ENCODE measurements at places on chromosomes 16 and 17.

DNA sequence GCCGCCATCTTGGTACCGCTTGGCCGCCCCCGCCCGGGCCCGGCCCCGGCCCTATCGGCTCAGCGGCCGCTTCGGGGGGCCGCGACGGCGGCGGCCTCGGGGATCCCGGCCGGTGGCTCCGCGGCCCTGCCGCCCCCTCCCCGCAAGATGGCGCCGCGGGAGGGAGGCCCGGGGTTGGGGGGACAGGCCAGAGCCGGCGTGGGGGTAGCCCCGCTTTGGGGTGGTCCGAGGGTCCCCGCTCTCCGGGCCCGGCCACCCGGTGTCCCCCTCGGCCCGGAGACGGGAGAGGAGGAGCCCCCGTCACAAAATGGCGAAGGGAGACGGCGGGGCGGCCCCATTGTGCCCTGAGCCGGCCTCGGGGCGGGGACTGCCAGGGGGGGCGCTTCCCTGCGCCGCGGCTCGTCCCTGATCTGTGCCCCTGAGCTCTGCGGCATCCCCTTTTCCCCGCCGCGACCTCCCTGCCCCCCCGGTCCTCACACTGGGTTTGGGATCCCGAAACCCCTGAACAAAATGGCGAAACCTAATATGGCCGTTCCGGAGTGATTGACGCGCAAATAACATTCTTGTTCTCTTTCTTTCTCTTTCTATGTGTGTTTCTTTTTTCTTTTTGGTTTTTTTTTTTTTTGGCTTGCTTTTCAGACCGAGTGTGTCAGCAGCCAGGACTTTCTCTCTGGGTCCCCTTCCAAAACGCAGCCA, 986 bp downstream of the HAPSTR1 start:
- DNase-seq: peak; percentile 62

DNA sequence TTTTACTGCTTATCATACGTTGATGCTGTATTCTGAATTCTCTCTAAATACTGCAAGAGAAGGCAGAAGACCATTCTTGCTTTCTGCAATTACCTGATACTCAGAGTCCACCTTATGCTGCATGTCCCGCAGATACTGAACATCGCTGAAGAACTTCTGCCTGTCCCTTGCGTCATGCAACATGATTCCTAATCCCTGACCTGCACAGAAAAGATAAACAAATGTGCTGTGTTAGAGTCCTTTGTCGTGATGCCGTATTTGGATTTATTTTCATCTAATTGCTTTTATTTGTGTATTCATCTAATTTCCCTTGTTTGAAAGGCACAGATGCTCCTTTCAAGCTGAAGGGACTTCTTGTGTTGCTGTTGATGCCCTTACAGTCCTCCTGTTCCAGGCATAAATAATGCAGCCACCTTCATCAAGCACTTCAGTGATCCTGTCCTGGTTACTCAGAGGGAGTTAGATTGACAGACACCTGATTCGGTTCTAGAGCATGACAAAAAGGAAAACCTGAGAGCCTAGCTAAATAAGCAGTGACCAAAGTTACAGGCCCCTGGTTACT, 6.5 kb downstream of the MARCHF10 start:
- DNase-seq: no peak

DNA sequence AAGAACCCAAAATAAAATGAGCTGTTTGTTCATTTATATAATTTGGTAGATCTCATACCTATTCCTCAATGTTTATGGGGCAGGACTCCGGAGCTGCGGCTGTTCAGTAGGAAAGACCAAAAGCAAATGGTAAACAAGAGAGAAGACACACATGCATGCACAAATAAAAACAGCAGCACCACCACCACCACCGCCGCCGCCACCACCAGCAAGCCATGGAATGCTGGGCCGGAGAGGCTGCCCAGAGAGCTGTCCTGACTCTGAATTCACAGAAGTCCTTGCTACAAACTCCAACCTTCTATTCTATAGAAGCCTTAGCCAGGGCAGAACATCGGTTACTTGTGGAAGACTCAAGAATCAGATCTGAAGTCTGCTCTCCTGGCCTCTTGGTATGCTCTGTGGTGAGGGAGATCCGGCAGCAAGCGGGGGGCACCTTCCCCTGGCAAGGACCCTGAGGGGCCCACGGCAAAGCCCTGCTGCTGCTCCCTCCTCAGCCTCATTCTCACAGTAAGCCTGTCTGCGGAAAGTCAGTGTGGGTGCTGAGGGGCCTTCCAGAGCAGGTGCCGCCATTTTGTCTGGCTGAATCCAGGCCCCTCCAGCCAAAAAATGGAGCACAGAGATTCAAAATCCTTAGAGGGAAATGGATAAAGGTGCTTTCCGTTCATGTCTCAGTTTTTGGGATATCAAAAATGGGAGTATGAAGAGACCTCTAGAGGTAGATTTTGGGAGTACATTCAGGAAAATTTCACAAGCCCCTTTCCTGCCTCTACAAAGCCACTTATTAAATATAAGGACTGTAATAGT, 6.4 kb upstream of the FOXJ1 start:
- no peak for DNase-seq

GRCh38 chr16:80992676-80993293, 13.9 kb downstream of the CMC2 start:
- no peak for DNase-seq

- no peak for DNase-seq
Measured at GRCh38 chr16:21150375-21151001, at the start of gene DNAH3. DNAH3 (minus strand) TSS chr16:21150846; CDS start chr16:21150319, 527 bp downstream.

DNA sequence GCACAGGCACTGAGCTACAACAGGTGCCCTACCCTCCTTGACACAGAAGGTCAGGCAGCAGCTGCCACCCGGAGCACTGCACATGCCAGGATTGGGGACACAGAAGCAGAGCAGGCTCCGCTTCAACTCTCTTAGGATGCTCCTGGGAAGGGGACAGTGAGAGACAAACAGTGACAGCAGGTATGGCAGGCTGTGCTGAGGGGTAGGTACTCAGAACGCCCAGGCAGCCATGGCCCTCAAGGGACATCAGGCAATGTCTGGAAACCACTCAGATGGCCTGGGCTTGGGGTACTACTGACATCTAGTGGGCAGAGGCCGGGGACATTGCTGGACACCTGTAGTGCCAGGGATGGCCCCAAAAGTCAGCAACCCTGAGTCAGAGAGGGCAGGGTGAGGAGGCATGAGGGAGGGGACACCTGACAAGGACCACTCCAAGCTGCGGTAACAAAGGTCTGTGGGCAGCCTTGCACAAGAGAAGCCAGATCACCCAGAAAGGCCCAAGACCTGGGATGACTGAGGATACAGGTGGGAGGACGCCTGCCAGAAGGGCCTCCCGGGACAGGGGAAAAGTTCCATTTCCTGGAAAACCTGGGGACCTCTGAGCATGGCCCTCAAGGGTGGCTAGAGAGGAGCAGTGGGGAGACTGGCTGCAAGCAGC, 21.2 kb downstream of the PEMT start:
- no peak for DNase-seq

GRCh38 chr16:89504091-89504490, 4.1 kb upstream of the SPG7 start:
- no peak for DNase-seq

DNA sequence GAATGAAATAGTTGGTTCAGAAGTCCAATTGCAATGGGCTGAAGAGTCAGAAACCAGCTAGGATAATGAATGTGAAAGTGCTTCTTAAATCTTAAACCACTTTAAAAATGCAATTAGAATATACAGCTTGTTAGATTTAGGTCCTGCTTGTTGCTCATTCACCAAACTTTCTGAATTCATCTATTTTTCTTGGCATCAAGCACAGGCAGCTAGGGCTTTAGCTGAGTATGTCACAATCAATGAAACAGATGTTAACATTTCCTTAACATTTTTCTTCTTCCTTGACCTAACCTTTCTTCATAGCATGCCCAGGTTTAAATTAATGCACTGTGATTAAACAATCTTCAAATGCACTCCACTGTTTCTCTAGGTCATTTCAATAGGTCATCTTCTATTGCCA, 14.4 kb downstream of the KIF2B start:
- no peak for DNase-seq

DNA sequence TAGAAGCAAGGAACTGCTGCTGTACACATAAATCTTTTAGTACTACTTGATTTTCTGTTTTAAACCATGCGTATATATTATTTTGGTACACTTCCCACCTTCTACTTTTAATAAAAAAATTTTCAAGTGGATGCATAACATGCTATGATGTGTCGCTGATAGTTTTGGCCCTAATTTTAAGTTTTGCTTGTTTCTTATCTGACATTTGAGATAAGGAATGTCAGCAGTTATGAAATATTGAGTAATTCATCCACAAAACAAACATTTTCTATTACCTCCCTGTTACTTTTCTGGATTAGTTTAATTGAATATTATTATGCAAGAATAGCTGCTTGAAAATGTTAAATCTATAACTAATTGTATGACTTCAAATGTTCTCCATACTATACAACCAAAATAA, 35.8 kb downstream of the N4BP1 start:
- DNase-seq: no peak

DNA sequence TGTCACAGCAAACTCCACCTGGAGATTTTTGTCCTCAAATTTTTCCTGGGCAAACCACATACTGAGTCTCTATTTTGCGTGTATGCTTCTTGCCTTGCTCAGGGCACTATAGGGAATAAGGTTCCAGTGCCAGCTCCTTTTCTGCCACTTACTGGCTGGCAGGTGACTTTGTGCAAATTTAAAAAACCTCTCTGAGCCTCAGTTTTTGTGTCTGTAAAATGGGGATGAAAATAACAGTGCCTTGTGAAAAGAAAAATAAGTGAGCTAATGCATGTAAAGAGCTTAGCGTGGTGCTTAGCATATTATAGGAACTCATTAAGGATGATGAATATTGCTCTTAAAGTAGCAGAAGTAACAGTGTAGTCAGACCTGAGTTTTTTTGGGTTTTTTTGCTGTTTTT, 19.9 kb downstream of the CLEC19A start:
- no peak for DNase-seq

DNA sequence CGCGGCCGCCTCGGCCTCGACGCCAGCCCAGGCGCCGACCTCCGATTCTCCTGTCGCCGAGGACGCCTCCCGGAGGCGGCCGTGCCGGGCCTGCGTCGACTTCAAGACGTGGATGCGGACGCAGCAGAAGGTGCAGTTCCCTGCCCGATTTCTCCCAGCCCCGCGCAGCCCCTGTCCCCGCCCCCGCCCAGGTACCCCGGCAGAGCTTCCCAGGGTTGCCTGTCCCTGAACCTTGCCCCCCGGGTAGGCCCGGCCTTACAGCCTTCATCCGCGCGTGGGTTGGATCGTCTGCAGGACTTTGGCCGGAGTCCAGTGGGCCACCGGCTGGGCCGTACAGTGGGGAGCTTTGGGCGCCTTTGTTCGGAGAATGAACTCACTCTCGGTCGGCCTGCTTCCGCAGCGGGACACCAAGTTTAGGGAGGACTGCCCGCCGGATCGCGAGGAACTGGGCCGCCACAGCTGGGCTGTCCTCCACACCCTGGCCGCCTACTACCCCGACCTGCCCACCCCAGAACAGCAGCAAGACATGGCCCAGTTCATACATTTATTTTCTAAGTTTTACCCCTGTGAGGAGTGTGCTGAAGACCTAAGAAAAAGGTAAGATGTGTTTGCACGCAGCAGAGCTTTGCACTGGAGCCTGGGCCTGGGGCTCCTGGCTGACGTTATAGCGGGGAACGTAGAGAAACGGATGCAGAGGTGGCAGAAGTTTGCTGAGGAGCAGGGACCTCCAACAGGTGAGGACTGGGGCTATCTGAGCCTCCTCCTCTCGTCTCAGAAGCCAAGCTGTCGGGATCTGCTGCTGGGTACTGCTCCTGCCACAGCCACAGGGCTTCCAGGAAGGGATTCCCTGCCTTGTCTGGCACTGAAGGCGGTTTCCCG, 593 bp downstream of the GFER start:
- no peak for DNase-seq

DNA sequence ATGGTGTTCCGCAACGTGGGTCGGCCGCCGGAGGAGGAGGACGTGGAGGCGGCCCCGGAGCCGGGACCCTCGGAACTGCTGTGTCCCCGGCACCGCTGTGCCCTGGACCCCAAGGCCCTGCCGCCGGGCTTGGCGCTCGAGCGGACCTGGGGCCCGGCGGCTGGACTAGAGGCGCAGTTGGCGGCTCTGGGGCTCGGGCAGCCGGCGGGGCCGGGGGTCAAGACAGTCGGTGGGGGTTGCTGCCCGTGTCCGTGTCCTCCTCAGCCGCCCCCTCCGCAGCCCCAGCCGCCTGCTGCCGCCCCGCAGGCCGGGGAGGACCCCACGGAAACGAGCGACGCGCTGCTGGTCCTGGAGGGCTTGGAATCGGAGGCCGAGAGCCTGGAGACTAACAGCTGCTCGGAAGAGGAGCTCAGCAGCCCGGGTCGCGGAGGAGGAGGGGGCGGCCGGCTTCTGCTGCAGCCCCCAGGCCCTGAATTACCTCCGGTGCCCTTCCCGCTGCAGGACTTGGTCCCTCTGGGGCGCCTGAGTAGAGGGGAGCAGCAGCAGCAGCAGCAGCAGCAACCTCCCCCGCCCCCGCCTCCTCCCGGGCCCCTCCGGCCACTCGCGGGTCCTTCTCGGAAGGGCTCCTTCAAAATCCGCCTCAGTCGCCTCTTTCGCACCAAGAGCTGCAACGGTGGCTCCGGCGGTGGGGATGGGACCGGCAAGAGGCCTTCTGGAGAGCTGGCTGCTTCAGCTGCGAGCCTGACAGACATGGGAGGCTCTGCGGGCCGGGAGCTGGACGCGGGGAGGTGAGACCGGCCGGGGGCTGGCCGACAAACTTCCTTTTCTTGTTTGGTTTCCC, 821 bp downstream of the SOCS7 start:
- DNase-seq: no peak

DNA sequence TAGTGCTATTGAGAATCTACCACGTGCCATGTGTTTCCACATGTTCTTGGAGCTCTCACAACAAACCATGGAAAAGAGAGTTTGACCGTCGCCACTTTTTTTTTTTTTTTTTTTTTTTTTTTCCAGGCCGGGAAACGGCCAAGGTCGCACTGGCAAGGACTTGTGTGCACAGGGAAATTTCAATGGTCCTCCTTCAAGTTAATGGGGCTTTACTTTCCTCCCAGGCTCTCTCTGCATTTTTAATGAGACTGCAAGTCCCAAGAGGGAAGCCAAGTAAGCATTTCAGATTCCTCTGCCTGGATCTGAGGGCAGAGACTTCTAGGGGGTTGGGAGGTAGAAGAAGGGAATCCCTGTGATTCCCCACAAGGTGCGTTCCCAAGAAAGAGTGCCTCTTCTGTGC, 94.7 kb upstream of the MPHOSPH6 start:
- no peak for DNase-seq

DNA sequence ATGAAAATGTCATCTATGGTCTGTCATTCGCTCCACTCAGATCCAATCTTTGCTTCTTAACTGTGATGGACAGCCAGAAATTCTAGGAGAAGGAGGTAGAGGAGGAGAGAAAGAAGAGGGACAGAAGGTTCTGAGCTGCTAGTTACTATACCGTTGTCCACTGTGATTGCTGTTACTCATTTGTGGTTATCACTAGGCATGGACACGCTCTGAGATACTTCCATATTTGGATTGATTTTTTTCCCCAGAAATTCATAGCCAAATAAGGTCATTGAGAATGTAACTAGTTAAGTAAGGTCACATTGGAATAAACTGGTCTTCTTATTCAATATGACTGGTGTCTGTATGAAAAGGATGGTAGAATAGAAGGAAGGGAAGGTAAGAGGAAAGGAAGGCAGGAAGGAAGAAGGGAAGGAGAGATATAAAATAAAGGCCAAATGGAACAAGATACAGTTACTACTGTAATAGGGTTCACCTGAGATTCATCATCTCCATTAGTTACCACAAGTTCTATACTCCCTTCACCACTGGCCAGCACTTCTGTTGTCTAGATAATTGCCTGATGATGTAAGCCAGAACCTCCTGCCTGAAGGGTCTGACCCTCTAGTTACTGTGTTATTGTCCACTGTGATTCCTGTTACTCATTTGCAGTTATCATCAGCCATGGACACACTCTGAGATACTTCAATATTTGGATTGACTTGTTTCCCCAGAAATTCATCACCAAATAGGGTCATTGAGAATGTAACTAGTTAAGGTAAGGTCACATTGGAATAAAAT, 2.9 kb downstream of the KRTAP9-7 start:
- DNase-seq: no peak

- DNase-seq: no peak
Measured at GRCh38 chr16:495127-495748, 32.3 kb upstream of the CAPN15 start.

Measured in effector CD8-positive, alpha-beta T cell (primary cell).